ENCODE measurements at places on chromosomes 16 and 17.
A peak's percentile ranks its signal among the peaks of the same experiment; 100 is the strongest.

- DNase-seq = no peak
These were observed 67.1 kb downstream of the CLEC18A start for GRCh38 chr16:70018254-70018653.

DNA sequence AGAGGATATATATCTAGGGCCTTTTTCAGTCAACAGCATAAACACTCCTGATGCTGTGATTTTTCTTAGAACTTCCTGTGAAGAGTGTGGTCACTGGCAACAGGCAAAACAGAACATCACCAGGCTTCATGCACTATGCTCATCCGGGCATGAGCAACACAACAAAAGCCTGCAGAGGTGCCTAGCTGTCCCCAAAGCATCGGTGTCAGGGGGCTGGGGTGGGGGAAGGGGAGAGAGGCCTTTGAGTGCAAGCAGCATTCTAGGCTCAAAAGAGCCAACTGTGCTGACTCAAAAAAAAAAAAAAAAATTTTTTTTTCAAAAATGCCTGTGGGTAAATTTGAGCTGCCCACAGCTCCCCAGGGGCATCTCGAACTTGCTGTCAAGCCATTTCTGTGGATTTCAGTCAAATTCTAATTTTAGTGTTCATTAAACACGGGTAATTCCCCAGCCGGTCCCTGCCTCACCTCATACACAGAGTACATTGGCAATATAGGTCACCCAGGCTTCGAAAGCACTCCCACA, 194.6 kb upstream of the DYNLRB2 start:
- DNase-seq = no peak

DNA sequence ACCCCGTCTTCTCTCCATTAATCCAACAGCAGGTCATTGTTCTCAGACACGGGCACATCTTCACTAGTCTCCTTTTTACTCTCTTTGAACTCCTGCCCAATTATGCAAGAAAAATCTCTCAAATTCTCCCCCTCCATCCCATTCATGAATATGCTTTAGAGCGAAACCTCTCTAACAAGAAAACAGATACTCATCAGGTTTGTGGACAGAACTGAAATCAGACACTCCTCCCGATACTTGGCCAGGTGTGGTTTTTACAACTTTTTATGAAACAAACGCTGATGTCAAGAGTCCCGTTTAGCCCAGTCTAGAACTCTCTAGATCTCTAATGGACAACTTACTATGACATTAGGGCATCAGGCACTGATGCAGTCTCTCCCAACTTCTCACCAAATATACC, 40.9 kb downstream of the PIK3R5 start:
- no peak for DNase-seq

- no peak for DNase-seq
These were observed 7.1 kb downstream of the CARHSP1 start for GRCh38 chr16:8861563-8862308.

DNA sequence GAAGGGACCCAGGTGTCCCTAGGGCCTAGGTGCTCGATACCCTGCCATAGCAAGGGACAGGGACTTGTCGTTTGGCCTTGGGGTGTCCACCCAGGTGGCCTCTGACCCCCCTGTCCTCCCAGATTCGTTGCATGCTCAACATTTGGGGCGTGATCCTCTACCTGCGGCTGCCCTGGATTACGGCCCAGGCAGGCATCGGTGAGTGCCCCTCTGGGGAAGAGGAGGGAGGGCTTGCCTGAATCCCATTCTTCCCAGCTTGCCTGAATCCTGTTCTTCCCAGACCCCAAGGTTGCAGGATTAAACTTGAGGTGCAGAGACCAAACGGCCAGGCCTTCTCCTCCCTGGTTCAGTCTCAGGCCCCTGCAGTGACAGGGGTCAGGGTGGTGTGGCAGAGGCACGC, 3.2 kb downstream of the SLC12A3 start:
- no peak for DNase-seq

GRCh38 chr17:39709998-39710964, 10.4 kb downstream of the ERBB2 start:
- no peak for DNase-seq

DNA sequence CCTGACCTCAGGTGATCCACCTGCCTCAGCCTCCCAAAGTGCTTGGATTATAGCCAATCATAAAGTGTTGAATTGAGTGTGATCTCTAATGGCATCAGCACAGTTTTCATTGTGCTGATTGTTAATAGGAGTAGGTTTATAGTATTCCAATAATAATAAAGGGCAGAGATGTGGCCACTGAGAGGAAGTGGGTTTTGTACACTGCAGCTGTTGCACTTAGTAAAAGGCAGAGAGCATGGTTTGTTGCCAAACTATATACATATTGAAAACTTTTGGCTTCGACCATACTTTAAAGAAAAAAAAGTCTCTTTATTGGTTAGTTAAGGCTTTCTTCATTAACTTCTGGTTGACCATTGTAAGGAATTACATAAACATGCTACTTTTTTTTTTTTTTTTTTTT, 185.9 kb downstream of the CDK5R1 start:
- DNase-seq = no peak

DNA sequence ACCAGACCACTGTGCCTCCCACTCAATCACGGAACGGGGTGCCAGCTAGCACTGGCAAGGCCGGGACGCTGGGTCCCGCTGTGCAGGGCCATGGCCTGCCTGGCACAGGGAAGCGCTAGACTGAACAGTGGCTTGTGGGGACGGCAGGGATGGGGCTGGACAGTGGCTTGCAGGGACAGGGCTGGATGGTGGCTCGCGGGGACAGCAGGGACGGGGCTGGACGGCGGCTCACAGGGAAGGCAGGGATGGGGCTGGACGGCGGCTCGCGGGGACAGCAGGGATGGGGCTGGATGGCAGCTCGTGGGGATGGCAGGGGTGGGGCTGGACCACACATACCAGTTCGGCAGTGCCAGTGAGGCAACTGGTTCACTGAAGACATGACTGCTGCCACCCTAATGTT, 32.6 kb downstream of the LMF1 start:
- DNase-seq = no peak

DNA sequence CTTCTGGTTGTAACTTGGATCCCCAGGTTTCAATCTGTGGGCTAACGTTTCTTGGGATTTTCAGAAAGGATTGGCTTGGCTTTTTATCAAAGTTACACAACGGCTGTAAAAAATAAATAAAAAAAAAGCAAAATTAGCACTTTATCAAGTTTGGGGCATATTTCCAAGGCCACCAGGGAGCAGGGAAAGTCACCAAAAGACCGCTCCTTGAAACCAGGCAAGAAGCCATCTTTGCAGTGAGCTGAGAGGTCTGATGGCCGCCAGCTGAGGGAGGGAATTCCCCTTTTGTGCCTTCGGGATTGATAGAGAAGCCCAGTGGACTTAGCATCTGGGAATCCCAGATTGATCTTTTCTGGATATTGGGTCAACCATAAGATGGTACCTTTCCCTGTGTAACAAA, 192.2 kb downstream of the WWOX start:
- no peak for DNase-seq

- DNase-seq = no peak
These were observed 7.6 kb downstream of the LIMD2 start for GRCh38 chr17:63692195-63692816.

DNA sequence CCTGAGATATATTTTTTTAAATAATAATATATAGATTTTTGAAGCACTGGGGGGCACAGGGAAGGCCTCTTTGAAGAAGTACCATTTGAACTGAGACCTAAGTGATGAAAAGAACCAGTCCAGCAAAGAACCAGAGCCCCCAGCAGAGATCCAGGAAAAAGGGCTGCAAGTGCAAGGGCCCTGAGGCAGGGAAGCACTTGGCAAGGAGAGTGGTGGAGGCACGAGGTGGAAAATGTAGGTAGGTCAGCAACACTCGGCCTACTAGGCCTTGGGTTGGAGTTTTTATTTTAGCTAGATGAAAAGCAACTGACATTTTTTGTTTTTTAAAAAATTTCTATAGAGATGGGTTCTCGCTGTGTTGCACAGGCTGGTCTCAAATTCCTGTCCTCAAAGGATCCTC, 1.6 kb upstream of the CD19 start:
- DNase-seq = no peak

DNA sequence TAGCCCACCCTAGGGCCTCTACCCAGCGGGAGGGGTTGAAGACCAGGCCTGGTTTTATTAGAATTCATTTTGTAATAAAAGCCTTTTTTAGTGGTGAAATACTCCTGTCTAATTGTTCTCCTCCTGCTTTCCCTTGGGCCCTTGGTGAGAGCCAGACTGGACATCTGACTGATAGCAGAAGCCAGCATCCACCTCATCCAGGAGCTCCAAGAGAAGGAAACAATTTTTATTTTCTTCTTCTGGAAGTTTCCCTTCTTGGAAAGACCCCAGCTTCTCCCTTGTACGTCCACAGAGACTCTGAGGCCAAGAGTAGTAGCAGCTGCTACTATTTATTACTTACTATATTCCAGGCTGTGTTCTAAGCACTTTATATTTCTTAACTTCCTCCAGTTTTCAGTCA, 4.0 kb upstream of the PHKG2 start:
- DNase-seq = no peak

- DNase-seq = peak; percentile 22
These were observed 2.6 kb downstream of the COG4 start for GRCh38 chr16:70520612-70521297.

DNA sequence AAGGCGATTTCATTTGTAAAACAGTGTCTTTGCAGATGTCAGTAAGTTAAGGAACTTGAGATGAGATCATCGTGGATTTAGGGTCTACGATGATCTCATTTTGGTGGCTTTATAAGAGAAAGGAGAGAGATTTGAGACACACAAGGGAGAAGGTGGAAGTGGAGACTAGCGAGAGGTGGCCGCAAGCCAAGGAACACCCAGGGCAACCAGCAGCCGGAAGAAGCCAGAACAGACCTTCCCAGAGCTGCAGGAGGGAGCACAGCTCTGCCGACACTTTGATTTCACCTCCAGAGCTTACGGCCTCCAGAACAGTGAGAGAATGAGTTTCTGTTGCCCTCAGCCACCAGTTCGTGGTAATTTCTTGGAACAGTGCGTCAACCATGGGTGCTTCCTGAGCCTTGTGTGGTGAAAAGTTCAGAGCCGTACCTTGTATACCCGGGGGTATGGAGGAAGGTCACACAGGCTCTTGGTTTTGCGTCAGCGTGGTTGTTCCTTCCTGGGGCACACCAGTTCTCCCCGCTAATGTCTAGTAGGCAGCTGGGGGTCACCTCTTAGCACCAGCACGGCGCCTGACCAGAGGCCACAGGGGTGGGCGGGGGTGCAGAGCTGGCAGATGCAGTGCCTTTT, 12.9 kb upstream of the SEC14L1 start:
- DNase-seq = no peak

GRCh38 chr16:85350973-85351372, 238.7 kb upstream of the CIBAR2 start:
- DNase-seq = no peak

DNA sequence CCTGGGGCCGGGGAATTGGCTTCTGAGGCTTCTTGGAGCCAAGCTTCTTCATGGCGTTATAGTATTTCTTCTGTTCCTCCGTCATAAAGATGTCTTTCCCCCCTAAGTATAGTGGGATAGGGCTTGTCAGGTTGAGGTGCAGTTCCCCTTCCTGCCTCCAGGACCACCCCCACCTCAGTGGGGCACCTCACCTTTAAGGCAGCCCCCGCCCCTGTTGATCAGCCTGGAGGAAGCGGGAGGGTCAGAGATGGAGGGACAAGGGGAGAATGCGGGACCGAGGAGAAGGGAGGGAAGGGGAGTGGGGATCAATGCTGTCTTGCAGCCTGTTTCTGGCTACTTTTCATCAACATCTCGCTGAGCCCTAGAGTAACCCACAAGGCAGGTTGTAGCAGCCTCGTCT, 11.6 kb upstream of the CD79B start:
- DNase-seq = no peak

DNA sequence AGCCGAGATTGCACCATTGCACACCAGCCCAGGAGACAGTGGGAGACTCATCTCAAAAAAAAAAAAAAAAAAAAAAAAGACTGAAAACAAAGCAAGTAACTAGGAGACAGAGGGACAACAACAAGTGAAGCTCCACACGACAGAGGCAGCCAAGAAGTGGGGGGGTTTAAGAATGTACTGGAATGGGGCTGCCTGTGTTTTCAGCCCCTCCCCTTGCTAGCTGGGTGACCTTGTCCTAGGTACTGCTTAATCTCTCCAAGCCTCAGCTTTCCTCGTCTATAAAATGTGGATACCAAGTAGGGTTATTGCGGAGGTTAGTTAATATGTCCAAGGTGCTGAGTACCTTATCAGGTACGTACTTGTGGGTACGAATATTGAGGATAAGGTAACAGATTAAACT, 163.8 kb upstream of the CACNG5 start:
- no peak for DNase-seq

DNA sequence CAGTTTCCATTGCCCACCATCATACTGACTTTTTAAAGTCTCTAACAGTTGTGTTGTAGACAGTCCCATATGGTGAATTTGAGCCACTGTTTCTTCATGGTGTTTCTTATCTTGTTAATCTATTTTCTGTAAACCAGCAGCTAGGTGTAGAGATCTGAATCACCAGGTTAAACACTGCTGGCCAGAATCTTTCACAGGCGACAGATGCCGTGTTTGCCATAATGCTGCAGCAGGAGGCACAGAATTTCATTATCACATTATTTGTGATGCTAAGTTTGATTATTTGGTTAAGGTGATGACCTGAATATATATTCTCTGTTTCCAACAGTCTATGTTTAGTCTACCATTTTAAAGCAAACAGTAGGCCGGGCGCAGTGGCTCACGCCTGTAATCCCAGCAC, 11.5 kb upstream of the CNGB1 start:
- DNase-seq = no peak

GRCh38 chr16:3732171-3732570, 14.8 kb upstream of the TRAP1 start:
- DNase-seq = no peak

GRCh38 chr17:4054446-4054845, 88.4 kb downstream of the ZZEF1 start:
- no peak for DNase-seq

GRCh38 chr16:65767125-65767524, 599.4 kb upstream of the CDH5 start:
- DNase-seq = no peak

GRCh38 chr17:49333804-49334203, 28.2 kb downstream of the ZNF652 start:
- DNase-seq = no peak

DNA sequence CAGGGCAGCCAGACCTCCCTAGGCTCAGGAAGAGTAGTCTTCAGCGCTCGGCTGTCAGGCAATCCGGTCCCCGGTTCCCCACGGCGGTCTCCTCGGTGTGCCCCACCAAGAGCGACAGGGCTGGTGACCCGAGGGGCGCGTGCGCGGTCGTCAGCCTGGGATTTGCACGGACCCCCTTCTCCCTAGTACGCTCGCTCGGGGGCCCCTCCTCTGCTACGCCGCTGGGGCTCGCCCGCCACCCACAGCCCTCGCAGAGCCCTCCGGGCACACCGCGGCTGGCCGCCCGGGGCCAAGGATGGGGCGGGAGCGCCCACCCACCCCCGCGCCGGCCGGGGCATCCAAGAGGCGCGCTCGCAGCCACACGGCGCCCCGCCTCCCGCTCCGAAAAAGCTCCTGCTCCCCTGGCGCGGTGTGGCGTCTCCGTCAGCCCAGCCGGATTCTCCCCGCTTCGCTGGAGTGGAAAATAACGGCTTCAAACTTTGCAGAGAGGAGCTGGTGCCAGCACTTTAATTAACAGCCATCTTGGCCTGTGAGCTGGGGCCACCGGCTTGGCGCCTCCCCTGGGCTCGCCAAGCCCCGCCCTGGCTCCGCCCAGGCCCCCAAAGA, 2.1 kb upstream of the C1QL1 start:
- DNase-seq = no peak

- DNase-seq = no peak
These were observed 409.6 kb upstream of the MAF start for GRCh38 chr16:80009971-80010659.

GRCh38 chr17:30104575-30105339, 11.9 kb upstream of the NSRP1 start:
- DNase-seq = peak; percentile 44

GRCh38 chr17:66509926-66510325, 207.5 kb downstream of the PRKCA start:
- no peak for DNase-seq

- no peak for DNase-seq
These were observed 70.6 kb downstream of the CYB5B start for GRCh38 chr16:69494991-69495392.

All from GM19239 (cell line).